NCI-H1436 treated with DMSO at 0.1 percent for 48 hours (cell line): ENCODE measurements at places on chromosomes 3 and 15.

- no peak for DNase-seq
Observed at GRCh38 chr15:53212785-53213184, 422.6 kb upstream of the ONECUT1 start.

GRCh38 chr15:85941186-85941855, 138.3 kb upstream of the AGBL1 start:
- DNase-seq = no peak

DNA sequence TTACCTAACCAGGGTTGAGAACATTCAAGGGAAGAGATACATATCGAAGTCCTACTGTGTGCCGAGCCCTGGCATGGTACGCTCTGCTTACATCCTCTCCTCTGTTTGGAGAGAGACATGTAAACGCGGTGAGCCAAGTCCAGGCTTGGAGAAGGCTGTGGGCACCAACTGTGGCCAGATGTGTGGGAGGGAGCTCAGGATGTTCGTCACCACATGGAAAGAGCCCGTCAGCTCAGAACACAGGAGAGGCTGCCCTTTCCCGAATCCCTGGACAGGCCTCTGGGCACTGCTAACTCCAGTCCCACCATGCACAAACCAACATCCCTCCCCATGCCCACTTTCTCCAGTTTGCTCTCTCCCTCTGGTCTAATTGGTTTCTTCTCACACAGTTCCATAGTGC, 43.0 kb downstream of the MESD start:
- no peak for DNase-seq

DNA sequence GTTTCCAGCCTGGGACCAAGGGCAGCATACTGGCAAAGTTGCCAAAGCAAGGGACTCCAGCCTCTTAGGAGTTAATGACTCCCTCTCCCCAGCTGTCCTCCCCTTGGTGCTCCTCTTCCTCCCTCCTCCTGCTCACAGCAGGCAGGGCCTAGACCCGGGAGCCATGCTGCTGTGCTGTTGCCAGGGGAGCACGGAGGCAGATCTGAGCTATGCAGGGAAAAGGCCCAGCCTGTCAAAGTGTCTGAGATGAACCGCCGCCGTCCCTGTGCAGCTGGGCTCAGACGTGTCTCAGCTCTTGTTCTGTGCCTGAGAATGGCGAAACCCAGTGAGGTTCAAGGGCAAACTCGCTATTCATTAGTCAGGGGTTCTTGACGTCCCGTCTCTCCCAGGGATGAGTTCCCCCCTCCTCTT, 60.8 kb upstream of the POLG start:
- no peak for DNase-seq

DNA sequence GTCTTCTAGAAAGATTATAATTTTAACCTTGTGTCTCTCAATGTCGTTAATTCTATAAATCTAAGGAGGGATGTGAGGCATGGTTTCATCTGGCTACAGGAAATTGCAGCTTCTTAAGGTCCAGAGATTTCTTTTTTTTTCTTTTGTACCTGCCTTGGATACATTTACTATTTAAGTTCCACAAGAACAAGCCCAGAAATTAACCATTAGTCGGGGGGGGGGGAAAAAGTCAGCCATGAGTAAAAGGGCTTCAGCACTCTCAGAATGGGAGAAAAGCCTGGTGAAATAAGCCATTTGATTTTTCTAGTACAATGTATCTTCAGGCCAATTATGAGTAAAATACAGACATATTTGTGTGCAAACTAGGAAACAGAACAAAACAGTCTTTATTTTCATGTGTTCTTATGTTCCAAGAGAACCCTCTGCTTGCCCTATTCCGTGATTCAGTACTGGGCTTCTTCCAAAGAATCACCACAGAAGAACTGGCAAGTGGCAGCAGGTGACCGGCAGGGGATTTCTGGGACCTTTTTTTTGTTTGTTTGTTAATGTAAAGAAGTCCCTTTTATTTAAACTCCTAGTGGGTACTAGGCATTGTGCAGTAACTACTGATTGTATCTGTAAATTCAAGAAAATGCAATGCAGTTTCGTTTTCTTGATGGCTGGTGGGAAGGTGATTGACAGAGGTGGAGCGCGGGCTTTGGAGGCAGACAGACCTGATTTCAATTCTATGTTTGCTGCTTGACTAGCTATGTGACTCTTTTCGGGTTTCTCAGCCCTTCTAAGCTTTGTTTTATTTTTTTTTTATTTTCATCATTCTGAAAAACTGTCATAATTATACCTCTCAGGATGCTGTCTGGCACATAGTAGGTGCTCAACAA, 82.5 kb downstream of the PEX5L start:
- no peak for DNase-seq

DNA sequence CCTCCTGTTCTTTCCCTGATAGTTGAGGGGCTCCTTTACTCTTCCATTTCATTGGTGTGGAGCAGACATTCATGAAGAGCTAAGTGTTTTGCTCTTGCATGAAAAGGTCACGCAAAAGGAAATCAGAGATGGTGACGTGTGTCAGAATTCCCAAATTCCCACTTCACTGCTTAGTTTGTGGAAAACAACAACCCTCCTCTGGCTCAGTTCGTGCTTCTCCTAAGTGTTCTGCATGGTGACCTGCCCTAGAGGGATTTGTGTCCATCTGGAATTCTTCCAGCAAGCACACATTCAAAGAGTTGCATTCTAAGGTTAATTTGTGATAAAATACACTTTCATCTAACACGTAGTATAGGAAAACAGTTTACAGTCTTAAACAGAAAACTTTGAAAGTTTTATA, 95.6 kb downstream of the IMPG2 start:
- DNase-seq = no peak

- DNase-seq = no peak
Observed at GRCh38 chr3:14505001-14505802, 34.9 kb downstream of the GRIP2 start.

GRCh38 chr3:152159328-152159727, 109.4 kb upstream of the MBNL1 start:
- DNase-seq = no peak

- no peak for DNase-seq
Observed at GRCh38 chr15:39579487-39580116, 1.3 kb upstream of the THBS1 start.

DNA sequence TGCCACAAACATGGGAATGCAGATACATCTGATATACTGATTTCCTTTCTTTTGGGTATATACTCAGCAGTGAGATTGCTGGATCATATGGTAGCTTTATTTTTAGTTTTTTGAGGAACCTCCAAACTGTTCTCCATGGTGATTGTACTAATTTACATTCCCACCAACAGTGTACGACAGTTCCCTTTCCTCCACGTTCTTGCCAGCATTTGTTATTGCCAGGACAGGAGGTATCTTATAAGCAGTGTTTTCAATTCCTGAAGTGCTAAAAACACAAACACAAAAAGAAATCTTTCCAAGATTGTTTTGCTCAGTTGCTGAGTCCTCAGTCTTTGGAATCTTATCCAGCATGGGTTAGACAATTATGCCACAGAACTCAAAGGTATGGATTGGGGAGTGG, 13.5 kb downstream of the GTF2E1 start:
- DNase-seq = no peak

GRCh38 chr15:77440378-77440999, 19.8 kb downstream of the HMG20A start:
- no peak for DNase-seq

DNA sequence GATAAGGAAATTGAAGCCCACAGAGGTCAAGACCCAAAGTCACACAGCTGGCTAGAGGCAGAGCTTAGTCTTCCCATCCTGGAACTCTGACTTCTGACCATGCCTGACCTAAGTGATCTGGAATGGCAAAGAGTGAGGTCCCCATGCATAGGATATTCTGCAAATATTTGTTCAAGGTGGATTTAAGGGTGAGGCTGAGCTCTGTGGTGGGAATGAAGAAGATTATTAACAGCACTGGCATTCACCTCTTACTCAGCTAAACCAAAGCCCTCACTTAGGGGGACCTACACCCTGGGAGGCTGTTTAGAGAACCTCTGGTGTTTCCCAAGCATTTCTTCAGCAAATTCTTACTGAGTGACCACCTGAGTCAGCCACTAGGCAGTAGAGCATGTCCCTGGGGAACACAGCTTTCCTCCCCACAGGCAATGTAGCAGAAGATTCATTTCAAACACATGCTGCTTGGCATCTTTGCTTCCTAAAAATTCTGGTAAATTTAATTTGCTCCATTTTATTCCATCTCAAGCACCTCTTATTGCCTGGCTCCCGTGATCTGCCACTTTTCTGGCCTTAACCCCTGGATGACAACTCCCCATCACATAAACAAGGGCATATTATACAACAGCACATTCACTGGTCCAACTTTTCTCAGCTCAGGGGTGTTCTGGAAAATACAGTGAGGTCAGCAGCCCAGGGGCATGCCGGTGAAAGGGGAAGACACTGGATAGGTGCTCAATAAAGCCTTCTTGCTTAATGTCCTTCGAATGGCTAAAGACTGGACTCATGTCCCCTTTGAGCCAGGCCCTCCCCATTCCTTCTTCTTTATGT, 176.0 kb downstream of the ABHD5 start:
- no peak for DNase-seq

DNA sequence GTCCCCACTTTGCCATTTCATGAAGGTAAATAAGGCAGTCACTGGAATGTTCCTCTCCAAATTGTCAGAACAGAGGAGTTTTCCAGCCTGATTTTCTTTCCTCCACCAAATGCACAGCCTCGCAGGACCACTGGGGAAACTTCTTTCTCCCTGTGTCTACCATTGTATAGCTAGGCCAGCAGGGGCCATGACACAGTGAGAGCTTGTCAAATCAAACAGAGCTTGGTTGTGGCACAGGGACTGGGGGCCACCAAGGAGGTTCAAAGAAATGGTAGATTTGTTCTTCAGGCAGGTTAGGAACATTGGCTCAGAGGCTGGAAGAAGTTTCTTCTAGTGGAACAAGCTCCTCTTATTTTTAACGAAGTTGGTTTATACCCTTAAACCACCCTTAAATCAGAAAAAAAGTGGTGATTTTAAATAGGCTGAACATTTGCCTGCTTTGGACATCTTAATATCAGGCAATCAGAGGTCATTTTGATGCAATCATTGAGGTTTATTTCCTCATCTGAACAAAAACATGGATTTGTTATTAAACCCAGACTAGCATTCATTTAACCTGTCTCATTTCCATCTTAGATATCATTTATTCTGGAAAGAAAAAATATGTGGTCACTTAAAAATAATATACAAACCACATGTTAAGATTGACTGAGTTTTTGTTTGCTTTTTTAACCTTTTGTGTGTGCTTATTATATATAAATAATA, 105.6 kb downstream of the GTPBP8 start:
- DNase-seq = no peak

DNA sequence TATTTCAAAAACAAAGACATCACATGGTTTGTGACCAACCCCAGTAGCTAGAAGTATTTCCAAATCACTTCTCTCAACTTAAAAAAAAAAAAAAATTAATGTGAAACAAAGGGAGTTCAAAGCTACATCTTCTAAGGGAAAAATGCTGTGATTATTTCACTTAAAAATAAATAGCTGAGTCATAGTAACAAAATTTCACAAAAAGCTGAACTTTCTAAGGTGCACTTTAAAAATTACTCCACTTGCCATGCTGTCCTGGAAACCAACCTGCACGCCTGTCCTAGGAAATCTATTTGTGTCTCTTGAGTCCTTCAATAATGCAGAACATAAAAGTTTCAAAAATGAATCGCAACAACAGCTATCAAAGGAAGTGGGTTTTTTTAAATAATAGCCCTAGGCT, 1.8 kb downstream of the ACAP2 start:
- DNase-seq = no peak

- no peak for DNase-seq
Observed at GRCh38 chr15:71612869-71613268, 197.5 kb upstream of the NR2E3 start.

- DNase-seq = no peak
Observed at GRCh38 chr3:151960961-151961580, 87.6 kb downstream of the SUCNR1 start.

- no peak for DNase-seq
Observed at GRCh38 chr3:57696801-57697321, 4.0 kb upstream of the DENND6A start.

GRCh38 chr3:97430601-97431000, 334.0 kb upstream of the ARL6 start:
- peak; percentile 91 for DNase-seq

DNA sequence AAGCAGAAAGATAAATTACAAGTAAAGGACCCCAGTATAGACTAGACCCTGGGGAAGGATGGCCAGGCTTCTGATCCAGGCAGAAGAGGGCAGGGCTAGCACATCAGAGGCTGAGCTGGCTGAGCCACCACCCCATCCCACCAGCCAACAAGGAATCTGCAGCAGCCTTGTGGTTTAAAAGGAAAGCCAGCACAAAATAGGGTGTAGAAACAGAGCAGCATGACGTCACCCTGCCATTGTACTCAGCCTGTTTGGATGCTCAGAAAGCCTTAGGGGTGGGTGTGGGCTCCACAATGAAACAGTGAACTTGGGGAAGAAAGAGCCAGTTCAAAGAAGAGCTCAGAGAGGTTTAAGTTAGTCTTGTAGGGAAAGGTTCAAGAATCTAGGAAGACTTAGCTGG, 28.2 kb downstream of the DUOX1 start:
- no peak for DNase-seq

GRCh38 chr3:195101927-195102608, 168.9 kb downstream of the XXYLT1 start:
- no peak for DNase-seq

DNA sequence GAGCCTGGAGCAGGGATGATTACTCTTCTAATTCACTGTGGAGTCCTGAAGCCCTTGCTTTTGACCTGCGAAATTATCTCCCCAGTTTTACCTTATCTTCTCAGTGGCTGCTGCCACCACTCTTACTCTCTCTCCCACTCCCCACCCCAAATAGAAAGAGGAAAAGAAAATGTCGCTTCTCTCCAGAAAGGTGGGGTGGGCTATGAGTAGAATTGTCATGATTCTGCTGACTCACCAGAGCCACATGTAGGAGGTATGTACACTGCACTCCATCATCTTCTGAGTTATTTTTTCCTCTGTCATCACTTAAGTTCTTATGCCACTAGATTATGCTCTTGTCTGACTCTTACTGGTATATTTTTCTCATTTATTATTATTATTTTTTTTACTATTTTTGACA, 43.9 kb upstream of the TMEM158 start:
- DNase-seq = no peak

GRCh38 chr3:194339840-194340239, 11.3 kb downstream of the CPN2 start:
- DNase-seq = no peak
